Colonic mucosa (tissue), 4 donors: ENCODE measurements at places on chromosomes 5 and 9. TPM values are rescaled to one million over a fixed set of nuclear protein-coding genes. Genes with fewer than 3 reads are reported as not detected.

Gene ZDHHC12
- 129 TPM for total RNA-seq

Gene NEUROG1
- not detected for total RNA-seq

Gene CATSPER3
- 0.85 TPM for total RNA-seq

Gene PCDHB9
- total RNA-seq, result 0.47 TPM

Gene ZBTB26
- 6.5 TPM for total RNA-seq

Gene SLC6A3
- not detected for total RNA-seq

GRCh38 chr5:136053336-136054141, 24.8 kb downstream of the TGFBI start:
- no peak for DNase-seq

- no peak for DNase-seq
Measured at GRCh38 chr9:104836235-104836634, 72.3 kb downstream of the NIPSNAP3B start.

DNA sequence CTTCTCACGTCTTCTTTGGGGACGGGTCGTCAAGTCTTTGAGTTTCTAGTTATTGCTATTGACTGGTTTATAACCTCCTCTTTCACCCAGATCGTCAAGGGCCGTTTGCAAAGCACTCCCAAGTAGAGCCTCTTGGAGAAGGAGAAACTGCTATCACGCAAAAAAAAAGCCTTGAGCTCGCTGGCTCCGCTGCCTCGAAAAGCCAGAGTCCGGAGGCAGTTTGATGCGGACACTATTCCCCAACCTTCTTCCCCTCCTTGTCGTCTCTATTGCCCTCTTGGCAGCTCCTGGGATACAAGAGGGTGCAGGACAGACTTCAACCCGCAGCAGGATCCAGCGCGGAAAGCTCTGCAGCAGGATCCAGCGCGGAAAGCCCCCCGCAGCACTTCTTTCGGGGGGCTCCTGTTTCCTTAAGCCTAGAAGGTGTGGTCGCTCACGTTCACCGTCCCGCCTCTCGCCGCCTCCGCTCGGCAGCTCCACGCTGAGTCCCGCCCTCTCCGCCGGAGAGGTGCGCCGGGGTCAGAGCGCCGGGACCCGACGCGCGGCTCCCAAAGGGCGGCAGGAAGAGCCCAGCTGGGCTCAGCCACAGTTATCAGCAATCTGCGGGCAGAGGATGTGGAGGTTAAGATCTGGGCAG, at the start of gene PCDHAC1:
PCDHAC1 (plus strand) TSS at position 494 of the 637 bp plus-strand sequence. CDS start 594 bp downstream, outside the sequence.
- DNase-seq, result no peak

- DNase-seq, result peak; percentile 77
Measured at GRCh38 chr5:68396722-68397121, 181.2 kb downstream of the PIK3R1 start.

DNA sequence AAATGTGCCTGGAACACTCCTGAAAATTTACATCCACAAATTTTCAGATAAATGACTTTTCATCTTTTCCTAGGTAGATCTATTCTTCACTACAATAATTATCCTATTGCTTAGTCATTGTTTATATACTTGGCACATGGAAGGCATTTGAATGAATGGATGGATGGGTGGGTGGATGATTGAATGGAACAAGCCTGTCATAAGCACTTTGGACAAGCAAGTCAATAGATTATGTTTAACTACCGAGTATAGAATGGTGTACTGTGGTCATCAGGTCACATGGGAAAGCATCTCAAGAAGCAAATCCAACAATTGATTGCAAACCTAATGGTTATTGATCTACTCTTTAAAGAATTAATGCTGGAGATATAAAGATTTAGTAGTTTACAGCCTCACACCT, 114.4 kb upstream of the DMRTA1 start:
- no peak for DNase-seq

- DNase-seq, result no peak
Measured at GRCh38 chr9:133607381-133607780, 1.8 kb downstream of the FAM163B start.

DNA sequence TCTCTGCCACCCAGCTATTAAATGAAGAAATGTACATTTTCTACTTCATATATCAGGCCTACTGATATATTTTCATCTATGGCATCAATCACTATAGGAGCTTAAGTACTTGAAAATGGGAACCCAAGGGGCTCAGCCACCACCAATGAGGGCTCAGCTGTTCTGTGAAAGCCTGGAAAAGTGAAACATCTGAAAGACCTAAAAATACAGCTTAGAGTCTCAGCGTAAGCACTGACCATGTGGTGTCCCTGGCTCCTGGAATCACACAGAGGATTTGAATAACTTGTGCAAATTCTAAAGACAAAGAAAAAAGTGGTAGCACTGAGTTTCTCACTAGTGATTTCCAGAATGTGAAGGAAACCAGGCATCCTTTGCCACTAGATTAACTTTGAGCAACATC, 64.5 kb downstream of the PTPRD start:
- no peak for DNase-seq

DNA sequence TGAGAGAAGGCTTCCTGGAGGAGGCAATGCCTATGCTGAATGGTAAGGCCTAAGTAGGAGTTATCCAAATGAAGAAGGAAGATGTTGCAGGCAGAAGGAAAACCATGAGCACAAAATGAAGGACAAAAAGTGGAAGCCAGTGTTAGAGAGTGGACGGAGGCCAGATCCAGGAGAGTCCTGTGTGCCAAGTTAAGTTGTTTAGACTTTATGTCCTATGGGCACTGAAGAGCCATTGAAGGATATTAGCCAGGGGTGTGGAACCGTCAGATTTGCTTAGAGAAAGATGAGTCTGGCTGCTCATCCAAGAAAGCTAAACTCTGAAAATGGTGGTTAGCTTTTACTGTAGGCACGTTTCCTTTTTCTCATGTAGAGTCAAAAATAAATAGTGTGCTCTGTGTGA, 254.7 kb downstream of the ADAMTSL1 start:
- DNase-seq, result no peak

DNA sequence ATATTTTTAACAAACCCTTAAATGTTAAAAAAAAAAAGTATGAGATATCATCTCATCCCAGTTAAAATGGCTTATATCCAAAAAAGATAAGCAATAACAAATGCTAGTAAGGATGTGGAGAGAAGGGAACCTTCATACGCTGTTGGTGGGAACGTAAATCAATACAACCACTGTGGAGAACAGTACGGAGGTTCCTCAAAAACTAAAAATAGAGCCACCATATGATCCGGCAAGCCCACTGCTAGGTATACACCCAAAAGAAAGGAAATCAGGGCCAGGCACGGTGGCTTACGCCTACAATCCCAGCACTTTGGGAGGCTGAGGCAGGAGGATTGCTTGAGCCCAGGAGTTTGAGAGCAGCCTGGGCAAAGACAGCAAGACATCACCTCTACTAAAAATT, 3.0 kb downstream of the MTMR12 start:
- no peak for DNase-seq

GRCh38 chr5:130324953-130325671, 420.8 kb downstream of the CHSY3 start:
- no peak for DNase-seq

DNA sequence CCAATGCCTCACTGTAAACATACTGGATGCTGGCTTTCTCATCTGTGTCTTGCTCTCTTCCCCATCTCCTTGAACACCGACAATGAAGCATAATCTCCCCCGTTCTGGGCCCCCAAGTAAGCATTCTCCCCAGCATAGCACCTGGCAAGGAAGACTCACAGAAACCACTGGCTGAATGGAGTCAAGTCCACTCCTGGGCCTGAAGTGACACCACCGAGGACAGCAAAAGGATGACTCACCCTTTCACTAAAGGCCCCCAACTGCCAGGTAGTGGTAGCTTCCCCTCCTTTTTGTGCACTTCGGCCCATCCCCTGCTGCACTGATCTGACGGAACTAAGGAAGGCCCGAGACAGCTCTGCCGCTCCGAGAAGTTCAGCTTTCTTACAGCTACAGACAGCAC, 9.4 kb downstream of the VDAC1 start:
- DNase-seq, result no peak

- no peak for DNase-seq
Measured at GRCh38 chr5:76406673-76407072, 3.6 kb downstream of the IQGAP2 start.

DNA sequence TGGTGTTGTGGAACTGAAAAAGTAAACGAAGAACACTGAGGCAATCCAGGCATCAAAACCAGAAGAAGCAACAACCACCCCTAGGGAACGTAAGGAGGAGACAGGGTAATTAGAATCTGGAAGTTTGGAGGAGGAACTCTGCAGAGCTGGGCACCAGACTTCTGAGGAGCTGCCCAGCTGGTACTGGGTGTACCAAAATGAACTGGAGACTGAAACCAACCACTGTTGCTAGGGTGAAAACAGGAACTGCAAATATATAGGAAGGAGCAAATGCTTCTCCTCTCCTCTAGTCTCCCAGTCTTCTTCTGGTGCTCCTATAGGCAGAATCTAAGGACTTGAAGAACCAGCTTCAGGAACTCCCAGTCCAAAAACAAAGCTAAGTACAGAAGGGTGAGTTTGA, 189.8 kb downstream of the ELAVL2 start:
- DNase-seq, result no peak

DNA sequence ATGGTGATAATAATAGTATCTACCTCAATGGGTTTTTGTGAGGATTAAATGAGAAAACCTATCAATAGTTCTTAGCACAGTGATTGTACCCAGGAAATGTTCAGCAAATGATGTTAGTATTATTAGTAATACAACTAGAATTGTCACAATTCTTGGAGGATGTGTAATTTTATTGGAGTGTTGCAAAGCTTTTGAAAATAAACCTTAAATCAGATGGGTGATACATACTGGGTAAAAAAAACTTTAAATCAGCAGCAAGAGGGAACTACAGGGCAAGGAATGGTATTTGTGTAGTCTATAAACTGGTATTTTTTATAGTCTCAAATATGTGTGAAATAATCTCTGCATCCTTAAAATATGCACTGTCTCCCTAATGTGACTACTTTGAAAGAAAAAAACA, 371.6 kb downstream of the PIK3R1 start:
- DNase-seq, result no peak

- DNase-seq, result peak; percentile 11
Measured at GRCh38 chr9:93965830-93966577, 10.8 kb upstream of the BARX1 start.

GRCh38 chr9:128285033-128285784, 9.1 kb downstream of the SWI5 start:
- no peak for DNase-seq

DNA sequence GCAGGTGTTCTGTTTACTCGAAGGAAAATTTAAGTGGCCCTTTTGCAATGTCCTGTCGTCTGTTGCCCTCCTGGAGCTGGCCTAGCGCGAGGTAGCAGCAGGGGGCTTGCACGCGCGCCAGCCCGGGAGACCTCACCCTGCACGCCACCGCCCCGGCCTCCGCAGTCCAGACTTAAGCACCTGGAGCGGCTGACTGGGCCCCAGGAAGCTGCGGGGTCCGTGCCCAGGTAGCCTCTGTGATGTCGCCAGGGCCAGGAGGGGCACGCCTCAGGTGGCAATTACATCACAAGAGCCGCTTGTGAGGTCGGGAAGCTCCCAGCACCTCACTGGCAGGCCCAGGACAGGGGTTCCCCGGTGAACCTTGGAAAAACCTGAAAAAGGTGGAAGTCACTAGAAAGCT, at the start of gene SAXO1:
SAXO1 (minus strand) TSS at position 195 of the 400 bp plus-strand sequence. CDS start 301 bp downstream, outside the sequence.
- no peak for DNase-seq

DNA sequence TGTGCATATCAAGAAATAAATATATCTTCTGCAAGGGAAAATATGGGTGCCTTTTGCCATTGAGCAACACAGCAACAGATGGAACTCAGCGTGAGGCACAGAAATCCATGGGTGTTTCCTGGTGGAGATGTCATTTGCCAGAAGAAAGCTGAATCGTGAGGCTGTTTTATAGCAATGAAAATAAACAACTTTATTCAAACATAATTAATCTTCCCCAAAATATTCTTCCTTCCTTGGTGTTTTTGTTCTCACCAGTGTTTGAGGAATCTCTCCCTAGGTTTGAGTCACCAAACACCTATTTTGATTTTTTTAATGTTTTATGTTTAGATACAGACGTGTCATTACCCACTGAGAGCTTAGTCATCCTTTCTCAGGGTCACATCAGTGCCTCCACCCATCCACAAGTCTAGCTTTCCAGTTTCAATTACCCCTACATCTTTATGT, 65.8 kb upstream of the PAPPA start:
- no peak for DNase-seq

DNA sequence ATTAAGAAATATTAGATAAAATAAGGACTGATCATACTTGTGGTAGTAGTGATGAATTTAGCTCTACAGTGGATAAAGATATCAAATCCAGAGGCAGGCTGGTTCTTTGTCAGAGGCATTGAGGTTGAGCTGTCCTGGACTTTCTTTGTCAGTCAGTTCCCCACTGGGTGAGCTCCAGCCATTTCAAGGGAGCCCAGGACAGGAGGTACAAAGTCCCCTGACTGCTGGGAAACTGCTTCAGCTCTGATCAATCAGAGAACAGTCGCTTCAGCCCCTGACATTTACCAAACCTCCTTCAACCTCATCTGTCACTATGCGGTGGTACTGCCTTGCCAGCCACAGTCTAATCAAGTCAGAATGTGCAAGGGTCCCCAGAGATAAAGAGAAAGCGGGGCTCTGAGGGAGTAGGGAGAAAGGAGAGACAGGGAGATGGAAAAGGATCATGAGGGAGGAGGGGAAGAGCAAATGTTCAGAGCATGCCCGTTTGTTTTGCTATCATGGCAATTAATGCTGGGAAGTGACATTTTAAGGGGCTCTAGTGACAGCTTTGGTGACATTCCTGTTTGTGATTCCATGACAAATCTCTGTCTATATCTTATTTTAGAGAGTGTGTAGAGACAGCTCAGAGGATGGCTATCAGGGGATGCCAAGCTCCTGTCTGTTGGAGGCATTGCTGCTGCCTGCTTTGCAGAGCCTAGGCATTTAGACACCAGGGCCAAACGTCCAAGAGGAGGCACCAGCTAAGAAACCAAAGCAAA, 223.2 kb downstream of the ASTN2 start:
- no peak for DNase-seq

- no peak for DNase-seq
Measured at GRCh38 chr9:81445331-81445921, 243.9 kb downstream of the TLE1 start.

GRCh38 chr9:37300620-37301019, 121.9 kb upstream of the GRHPR start:
- DNase-seq, result no peak

- no peak for DNase-seq
Measured at GRCh38 chr9:114746591-114747346, 59.1 kb downstream of the TNFSF15 start.

DNA sequence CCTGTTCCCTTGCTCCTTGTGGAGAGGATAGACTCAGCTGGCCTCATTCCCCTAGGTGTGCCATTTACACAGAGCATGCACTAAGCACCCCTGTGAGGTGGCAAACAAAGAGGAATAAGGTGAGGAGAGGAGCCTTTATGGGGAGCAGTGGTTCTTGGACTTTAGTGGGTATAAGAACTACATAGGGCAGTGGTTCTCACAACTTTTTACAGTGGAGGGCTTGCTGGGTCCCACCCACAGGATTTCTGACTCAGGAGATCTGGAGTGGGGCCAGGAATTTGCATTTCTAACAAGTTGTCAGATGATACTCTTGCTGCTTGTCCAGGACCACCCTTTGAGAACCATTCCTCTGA, 42.0 kb downstream of the CSF1R start:
- DNase-seq, result no peak

DNA sequence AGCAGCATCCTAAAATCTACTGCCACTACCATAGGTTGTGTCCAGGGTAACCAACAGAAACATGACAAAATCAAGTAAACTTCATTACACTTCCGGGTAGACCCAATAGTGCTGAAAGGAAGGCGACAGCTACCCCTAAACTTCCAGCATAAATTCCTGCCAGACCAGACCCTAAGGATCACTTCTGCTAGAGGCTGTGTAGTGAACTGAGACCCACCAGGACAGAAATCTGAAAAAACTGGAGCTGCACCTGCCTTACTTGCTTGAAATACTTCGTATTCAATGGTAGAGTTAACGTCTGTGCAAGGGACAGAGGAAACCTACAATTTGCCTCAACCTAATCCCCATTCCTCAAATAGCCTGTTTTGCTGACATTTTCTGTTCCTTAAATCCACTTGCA, 1.0 kb upstream of the SECISBP2 start:
- DNase-seq, result no peak
